Myocyte (in vitro differentiated cells): ENCODE measurements at places on chromosomes 11 and 22.

DNA sequence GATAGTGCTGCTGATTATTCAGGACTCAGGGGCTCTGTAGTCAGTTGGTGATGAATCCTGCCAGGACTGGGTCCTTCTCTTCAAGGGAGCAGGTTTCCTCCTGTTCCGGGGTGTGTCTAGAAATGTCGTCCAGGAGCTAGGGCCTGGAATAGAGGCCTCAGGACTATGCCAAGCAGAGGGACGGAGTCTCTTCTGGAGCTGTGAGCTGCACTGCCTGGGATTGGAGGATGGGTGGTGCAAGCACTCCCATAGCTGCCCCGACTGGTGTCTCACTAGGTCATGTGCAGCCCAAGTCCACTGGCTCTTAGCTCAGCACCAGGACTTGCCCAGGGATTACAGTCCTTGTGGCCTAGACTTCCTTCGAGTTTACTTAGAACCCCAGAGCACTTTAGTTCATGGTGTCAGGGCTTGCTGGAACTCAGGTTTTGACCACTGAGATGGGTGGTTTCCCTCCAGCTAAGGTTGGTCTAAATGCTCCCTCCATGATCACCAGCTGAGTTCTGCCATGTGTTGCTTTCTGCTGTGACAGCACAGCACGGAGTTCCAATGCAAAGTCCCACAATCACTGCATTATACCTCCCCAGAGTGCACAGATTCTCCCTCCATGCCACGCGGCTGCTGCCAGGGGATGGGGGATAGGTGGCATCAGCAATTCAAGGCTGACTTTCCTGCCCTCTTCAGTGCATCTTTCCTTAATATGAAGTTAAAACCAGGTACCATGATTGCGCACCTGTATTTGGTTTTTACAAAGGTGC is 42.6 kb upstream of the SHANK2 start:
- no peak for DNase-seq

DNA sequence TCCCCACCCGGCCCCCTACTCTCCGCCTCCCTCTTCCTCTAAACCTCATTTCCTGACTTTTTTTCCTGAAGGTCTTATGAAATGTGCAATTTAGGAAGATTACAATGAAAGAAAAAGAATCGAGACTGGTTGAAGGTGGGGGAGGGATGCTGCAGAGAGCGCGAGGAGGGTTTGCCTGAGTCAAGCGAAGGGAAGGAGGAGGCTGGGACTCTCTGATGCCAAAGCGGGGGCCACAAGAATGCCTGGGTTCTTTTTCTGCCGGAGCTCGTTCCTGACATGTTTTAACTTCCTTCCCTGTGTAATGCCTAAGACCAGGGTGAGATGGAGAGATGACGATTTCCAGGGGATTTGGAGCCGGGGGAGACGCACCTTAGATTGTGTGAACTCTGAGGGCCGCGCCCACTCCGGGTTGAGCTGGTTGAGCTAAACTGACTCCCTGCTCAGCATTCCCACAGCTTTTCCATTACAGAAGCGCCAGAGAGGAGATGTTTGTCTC is 270.5 kb upstream of the SORL1-AS1 start:
- DNase-seq = no peak

DNA sequence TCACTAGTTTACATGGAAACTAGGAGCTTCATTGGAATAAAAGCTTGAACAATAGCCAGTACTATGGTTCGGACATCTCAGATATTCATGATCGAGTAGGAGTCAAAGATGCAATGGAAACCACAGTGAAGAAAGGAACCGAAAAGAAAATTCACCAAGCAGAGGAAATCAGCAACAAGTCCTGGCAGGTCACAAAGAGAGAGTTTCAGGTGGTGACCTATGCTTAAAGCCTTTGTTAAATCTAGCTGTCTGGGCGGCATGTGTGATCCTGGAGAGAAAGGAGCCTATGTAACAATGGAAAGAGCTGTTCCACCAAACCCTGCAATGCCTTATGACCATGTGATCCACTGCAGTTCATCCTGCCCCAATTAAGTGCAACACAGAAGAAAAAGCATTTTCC is 68.9 kb upstream of the POU2AF2 start:
- DNase-seq = no peak

DNA sequence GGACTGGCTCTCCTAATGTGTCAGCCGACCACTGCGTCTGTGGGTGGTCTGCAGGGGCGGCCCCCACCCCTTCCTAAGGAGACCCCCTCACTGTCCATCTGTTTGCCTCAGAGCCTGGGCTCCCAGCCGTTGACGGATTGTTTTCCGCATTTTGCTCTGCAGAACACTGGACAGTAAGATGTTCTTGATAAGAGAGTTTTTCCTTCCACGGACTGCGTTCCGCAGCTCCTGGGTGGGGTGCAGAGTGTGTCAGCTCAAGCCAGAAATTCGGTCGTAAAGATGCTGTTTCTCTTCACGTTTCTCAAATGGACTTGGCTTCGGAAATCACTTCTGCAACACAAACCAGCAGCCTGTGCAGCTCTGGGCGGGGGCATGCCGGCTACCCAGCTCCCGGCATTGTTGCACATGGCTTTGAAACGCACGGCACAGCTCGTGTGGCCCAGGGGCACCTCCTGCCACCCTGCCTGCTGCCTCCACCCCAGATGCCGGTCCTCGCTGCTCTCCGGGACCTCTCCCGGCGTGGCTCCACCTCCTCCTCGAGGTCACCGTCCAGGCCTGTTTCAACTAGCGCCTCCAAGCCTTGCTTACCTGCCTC is 2.9 kb upstream of the MRGPRG start:
- DNase-seq = no peak

DNA sequence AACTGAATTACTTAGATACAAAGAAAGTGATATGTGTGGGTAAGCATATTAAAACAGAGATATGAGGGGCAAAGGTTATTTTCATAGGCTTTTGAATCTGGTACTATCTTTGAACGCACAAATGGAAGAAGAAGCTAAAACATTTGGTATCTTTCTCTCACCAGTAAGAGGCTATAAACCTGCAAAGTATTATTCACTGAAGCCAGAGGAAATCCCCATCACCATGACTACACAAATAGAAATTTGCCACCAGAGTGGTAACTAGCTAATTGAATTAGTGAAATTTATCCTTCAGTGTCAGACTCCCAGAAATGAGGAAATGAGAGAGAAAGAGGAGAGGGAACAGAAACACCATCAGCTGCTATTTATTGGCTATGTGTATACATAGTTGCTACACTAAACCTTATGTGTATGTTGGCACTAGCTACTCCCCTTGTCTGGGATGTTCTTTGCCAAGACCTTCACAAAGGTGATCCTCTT is 503.4 kb downstream of the DLG2 start:
- DNase-seq = no peak

DNA sequence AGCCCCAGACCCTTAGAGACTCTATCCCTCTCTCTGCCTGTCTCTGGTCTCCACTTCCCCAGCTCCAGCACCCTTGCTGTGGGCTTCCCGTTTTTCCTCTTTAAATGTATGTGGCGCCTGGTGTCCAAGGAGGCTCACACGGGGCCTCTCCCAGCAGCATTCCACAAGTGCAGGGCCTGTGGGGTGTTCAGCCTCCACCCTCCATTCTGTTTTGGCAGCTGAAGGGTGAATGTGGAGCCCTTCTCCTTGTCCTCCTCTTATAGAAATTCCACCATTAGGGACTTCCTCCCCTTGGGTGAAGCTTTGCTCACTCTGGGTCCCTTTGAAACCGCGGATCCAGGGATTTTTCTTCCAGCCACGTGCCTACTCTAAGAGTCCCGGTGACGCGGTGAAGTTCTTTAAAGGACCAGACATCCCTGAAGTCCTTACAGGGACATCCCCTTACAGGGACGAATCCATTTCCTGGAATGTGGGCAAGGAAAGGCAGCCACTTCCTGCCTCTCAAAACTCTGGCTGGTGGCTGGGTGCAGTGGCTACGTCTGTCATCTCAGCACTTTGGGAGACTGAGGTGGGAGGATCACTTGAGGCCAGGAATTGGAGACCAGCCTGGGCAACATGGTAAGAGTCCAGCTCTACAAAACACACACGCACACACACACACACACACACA is 1.6 kb upstream of the TSPAN18 start:
- DNase-seq = no peak

DNA sequence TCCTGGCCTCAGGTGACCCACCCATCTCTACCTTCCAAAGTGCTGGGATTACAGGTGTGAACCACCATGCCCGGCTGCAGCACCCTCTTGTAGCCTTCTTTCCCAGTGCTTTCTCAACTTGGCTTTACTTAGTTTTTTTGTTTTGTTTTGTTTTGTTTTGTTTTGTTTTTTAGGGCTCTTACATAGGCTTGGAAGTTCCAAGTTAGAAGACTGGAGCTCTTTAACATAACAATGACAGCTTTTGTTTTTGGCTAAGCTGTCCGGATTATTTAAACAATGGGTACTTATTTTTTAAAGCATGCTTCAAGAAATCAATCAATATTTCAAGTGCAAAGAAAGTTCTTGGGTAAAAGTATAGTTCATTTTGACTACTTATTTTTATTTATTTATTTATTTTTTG is 25.9 kb downstream of the KMT2A start:
- no peak for DNase-seq

GRCh38 chr11:131691181-131692041 is 321.0 kb downstream of the NTM start:
- no peak for DNase-seq
